GM23338 (cell line): ENCODE measurements at places on chromosomes 1 and 21.

DNA sequence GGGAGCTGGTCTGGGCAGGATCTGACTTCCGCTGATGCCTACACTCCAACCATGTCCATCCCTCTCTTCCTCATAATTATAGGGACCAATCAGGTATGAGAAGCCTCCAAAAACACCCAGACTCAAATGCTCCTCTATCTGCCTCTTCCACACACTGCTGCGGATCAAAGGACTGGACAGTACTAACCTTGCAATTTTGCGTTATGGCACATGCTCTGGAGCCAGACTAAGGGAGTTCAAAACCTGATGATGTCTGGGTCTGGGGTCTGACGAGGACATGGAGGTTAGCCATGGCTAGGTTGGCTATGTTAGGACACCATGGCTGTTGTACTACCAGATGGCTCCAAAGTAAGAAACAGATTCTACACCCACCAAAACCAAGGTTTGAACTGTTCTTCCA is 10.3 kb downstream of the GPN2 start:
- peaks cover 22% of the 10 kb centered on the region for H3K36me3 ChIP-seq
- no peak for DNase-seq
- peaks cover 4% of the 10 kb centered on the region; the same call in 1 of the 2 replicates for H3K4me1 ChIP-seq
- no peaks in the 10 kb centered on the region for H3K27me3 ChIP-seq

DNA sequence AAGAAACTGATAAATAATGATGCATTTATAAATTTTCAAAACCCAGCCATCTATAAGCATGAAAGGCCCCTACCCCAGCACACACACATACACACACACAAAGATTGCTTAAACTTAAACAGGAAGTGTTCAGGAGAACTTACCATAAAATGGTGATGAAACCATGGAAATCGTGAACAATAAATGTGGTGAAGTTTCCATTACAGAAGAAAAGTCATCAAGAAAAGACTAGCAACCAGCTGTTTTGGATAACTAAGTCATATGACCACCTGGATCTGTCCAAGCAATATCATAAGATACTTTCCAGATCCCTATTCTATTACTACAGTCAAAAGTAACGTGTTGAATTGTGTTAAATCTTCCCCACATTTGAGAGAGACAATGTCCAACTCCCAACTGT is 24.1 kb downstream of the RGS5 start:
- no peak overlapping the region for H3K27ac ChIP-seq
- no peaks in the 10 kb centered on the region for H3K27me3 ChIP-seq
- H3K4me3 ChIP-seq, result no peak overlapping the region
- H3K4me1 ChIP-seq, result no peaks in the 10 kb centered on the region

DNA sequence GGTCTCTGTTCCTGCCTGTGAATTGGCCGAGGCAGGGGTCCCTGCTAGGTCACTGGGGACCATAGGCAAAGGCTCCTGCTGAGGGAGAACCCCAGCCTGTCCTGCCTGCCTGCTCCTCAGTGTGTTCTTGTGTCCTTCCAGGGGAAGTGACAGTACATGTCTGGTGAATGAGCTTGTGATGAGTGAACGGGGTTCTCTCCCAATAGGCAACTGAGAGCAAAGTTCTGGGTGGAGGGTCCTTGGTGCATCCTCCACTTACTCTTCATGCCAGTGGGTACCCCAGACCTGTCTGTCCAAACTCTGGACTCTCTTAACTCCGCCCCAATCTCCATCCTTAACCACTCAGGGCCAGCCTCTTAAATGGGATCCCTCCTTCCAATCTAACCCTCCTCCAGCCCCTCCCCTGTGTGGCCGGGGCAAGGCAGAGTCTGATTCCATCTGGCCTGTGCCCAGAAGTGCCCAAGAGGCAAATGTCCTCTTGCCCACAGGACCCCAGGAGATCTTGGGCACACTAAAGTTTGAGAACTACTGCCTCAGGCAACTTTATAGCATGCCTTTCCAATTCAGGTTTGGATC is 2.0 kb downstream of the XKR8 start:
- no peaks in the 10 kb centered on the region for H3K27me3 ChIP-seq
- no peak overlapping the region for H3K27ac ChIP-seq
- peaks cover 17% of the 10 kb centered on the region; the same call in 1 of the 2 replicates for H3K4me1 ChIP-seq
- no peak overlapping the region; the same call in 1 of the 2 replicates for H3K4me3 ChIP-seq

DNA sequence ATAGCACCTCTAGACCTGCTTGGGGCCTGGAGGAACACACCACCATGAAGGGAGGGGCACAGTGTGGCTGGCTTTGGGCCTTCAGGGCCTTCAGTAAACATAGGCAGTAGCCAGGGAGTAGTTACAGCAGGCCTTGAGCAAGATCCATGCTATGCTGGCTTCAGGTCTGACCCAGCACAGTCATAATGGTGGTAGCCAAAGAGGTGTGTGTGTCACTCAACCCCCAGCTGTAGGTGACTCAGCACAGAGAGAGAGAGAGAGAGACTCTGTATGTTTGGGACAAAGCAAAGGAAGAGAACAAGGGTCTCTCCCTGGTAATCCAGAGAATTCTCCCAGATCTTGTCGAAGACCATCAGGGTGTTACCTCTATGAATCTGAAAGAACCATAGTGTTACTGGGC is 250.5 kb upstream of the PKN2 start:
- DNase-seq, result no peak
- H3K4me3 ChIP-seq, result no peak overlapping the region
- H3K36me3 ChIP-seq, result no peaks in the 10 kb centered on the region
- H3K27ac ChIP-seq, result no peak overlapping the region
